ENCODE measurements at places on chromosomes 13 and 19. TPM values are rescaled to one million over a fixed set of nuclear protein-coding genes. Genes with fewer than 3 reads are reported as not detected.

DNA sequence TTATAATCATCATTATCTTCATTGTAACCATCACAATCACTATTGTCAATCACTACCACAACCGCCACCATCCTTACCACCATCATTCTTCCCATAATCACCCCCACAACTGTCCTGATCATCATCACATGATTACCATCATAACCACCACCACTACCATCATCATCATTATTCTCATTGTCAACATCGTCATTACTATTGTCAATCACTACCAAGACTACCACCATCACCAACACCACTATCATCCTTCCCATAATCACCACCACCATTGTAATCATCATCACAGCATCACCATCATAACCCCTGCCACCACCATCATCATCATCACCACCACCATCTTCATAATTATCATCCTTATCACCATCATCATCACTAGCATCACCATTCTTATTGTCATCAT, 55.2 kb downstream of the MBD3L1 start:
- no peak for DNase-seq

- DNase-seq, result peak; percentile 92
These were observed 4.7 kb downstream of the EPS8L1 start for GRCh38 chr19:55080121-55080967.

Gene DNAAF3
- 5.9 TPM for total RNA-seq

DNA sequence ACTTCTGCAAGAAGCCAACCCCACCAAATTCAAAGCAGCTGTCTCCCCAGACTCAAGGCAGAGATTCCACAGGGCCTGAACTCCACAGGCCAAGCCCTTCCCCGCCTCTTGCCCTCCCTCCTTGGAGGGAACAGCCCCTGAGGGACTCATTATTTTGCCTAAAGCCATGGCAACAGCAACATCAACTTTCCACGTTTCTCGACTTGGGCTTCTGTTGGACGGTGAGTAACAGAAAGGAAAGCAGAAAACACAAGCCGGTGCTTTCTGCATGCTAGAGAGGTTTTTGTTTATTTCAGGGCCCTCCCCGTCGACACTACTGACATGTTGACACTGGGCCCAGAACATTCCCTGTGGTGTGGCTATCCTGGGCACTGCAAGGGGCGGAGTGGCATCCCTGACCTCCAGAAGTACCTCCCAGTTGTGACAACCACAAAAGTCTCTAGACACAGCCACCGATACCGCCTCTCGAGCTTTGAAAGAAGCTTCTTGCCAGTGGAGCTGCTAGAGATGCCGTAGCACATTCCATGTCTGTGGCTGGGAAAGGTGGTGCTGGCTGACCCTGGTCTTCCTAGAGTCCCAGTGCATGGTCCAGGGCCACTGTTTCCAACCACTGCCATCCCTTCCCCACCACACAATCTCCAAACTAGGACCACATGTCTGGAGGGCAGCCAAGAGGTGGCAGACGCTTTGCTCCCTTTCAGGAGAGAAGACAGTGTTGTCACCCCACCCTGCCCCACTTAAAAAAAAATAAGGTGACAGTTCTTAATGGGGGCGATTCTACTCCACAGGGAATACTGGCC, 12.8 kb downstream of the CAPS start:
- DNase-seq, result no peak

GRCh38 chr19:32878988-32879387, 9.4 kb upstream of the SLC7A9 start:
- no peak for DNase-seq

- no peak for DNase-seq
These were observed 3.4 kb downstream of the CCNE1 start for GRCh38 chr19:29815231-29815630.

- DNase-seq, result no peak
These were observed 53.7 kb downstream of the DNAJC15 start for GRCh38 chr13:43077046-43077445.

GRCh38 chr19:1471515-1472160, 7.4 kb downstream of the C19orf25 start:
- DNase-seq, result no peak

Gene RNASEH2B
- 33.3 TPM for total RNA-seq

- DNase-seq, result no peak
These were observed 67.9 kb downstream of the CCDC70 start for GRCh38 chr13:51929699-51930098.

- no peak for DNase-seq
These were observed 55.9 kb downstream of the ERCC5 start for GRCh38 chr13:102901615-102902305.

Gene ZNF296
- total RNA-seq, result 13.4 TPM

GRCh38 chr13:103716718-103717117, 650.5 kb upstream of the SLC10A2 start:
- DNase-seq, result no peak

- no peak for DNase-seq
These were observed 14.2 kb downstream of the C19orf81 start for GRCh38 chr19:50663482-50663790.

Gene HCST
- total RNA-seq, result 1.9 TPM

DNA sequence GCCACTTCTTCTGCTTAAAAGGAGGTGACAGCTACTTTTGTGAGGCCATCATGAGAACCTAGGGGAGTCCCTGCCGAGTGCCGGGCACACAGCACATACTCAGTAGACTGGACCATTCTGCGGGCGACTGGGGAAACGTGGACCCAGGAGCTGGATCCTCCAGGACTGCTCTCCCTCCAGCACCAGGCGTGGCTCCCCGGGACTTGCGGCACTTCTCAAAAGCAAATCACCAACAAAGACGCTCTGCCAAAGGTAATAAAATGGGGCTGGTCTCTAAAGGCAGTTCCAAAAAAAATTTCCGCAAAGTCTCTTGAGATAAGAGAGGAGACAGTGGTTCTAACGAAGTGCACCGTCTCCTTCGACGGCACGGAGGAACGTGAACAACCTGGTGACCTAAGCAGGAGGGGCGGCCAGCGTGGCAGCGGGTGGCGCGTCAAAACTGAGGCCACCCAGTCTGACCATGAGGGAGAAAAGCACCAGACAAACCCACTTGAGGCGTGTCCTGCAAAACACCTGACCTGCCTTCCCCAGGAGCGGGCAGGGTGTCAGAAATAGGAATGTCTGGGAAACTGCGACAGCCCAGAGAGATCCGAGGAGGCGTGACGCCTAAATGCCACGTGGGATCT, 1.4 kb upstream of the TMPRSS9 start:
- DNase-seq, result no peak

- DNase-seq, result peak; percentile 72
These were observed at the start of gene KIRREL2 for GRCh38 chr19:35856546-35857149. KIRREL2 (plus strand) TSS chr19:35856911; CDS start chr19:35857120, 209 bp downstream.

GRCh38 chr19:8456064-8456463, 11.3 kb downstream of the HNRNPM start:
- peak; percentile 46 for DNase-seq

Gene ZNF667
- 10.8 TPM for total RNA-seq

DNA sequence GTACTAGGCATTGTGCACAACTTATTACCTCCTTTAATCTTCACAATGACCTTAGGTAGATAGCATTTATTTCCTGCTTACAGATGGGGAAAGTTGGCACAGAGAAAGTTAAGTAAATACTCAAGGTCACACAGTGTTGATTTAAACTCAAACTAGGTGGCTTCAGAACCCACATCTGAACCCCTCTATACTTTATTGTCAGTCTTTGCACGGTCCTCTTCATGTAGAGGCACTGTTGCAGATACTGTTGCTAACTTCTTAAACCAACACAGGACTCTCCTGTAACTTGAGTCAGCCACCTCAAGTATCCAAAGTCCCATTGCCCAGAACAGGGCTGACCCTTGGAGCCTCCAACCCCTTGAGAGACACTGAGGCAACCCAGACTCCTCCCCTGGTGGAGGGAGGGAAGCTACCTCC, 48.8 kb downstream of the FRY start:
- no peak for DNase-seq

DNA sequence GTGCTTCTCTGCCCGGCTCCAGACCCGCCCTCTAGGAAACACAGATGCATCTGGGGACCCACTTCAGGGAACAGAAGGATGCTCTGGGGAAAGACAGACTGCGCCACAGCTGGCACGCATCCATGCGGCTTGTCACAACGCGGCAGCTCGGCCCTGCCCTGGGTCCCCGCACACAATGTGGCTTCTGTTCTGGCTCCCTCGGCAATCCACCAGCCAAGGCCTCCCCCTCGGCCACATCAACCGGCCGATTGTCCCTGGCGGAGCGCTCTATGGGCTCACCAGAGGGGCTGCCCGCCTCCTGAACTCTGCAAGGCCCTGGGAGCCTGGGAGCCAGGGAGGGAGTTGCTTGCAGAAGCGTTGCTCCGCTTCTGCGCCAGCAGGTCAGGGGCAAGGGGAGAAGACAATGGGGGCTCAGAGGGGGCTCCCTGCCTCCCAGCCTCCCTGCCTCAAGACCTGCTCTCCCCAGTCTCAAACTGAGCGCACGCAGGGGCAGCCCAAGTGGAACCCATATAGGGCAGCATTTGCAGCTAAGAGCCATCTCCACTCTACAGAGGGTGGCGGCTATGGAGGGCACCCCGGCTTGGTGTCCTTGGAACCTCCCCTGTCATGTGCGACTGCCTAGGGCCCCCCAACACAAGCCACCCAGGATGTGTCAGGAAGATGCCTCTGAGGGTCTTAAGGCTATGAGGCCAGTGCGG, 37.9 kb downstream of the MLLT1 start:
- no peak for DNase-seq

- DNase-seq, result no peak
These were observed 9.8 kb downstream of the CLEC4M start for GRCh38 chr19:7772752-7773291.

Gene C13orf42
- total RNA-seq, result 7.0 TPM

GRCh38 chr13:112891477-112892401, 77.3 kb upstream of the MCF2L start:
- peak; percentile 52 for DNase-seq

DNA sequence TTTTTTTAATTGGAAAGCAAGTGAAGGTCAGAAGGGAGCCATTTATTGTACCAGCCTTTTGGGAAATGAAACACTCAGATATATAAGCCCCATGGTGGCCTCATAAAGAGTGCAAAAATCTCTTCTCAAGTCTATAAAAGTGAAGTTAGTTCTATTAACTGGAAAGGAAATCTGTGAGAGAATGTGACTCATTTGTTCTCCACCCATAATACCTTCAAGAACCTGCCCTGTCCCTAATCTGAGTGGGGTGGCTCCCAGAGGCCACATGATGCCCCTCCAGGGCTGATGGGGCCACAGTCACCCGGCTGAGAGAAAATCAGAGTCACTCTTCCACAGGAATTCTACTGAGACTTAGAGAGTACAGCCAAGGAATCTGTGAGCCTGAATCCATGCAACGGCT, 65.8 kb upstream of the SERP2 start:
- no peak for DNase-seq

GRCh38 chr13:95368998-95369397, 67.7 kb upstream of the ABCC4 start:
- DNase-seq, result no peak

Gene RASA3
- 16.5 TPM for total RNA-seq

DNA sequence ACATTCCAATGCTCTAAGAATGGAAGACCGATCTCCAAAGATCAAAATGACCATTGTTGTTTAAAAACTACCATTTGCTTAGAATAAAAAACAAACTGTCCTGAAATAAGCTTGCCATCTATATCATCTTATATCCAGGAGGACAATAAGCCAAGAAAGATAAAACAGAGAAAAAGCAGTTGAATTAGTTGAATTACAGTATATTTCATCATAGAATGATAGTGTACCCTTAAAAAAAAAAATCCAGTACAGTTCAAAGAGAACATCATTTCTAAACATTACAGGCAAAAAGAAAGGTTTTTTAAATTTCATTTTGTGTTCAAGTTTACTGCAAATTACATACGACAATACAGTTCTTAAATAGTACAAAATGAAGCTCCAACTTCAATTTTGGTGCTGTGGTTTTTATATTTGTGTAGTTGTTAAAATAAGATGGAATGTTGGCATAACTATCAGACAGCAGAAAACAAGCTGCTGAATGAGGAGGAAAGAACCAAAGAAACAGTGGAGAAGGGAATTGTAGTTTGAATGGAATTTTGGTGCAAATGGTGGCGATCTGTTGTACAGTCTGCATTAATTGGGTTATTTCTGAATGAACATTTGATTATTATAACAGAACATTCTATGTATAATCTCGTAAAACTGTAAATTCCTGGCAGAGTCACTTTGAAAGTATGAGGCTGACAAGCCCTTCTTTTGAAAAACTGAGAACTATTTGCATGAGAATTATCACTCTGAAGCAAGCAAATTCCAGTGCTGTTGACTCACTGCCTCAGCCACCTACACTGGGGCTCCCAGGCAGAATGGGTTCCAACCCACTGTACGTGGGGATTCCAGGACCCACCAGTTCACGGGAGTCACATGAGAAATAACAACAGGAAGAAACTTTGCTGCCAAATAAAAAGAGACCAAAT, 37.7 kb downstream of the LHFPL6 start:
- peak; percentile 57 for DNase-seq

Gene ZNF613
- total RNA-seq, result 11.5 TPM

- no peak for DNase-seq
These were observed at the start of gene LYPD5 for GRCh38 chr19:43802216-43802951. LYPD5 (minus strand) TSS chr19:43802447; CDS start chr19:43802380, 67 bp downstream.

DNA sequence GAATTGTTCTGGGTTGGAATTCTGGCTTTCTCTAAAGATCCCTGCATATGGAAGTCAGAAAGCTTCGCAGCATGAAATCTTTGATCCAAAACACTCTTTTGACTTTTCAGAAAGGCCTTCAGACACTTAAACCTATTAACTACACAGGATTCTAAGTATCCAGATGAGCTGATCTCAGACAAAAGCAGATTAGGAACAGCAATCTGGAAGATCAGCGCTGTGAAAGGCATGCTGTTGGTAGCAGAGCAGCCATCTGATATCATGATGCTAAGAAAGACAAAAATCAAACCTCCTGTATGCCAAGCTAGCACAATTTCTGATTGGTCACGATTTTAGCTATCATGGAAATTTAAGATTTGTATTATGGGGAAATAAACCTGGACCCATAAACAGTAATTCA, 589.9 kb downstream of the GPC5 start:
- DNase-seq, result no peak

Measured in WTC11 (cell line).